Mucosa of gallbladder (tissue), 1 donor: ENCODE measurements at places on chromosomes 3 and 15. TPM values are rescaled to one million over a fixed set of nuclear protein-coding genes. Genes with fewer than 3 reads are reported as not detected.

DNA sequence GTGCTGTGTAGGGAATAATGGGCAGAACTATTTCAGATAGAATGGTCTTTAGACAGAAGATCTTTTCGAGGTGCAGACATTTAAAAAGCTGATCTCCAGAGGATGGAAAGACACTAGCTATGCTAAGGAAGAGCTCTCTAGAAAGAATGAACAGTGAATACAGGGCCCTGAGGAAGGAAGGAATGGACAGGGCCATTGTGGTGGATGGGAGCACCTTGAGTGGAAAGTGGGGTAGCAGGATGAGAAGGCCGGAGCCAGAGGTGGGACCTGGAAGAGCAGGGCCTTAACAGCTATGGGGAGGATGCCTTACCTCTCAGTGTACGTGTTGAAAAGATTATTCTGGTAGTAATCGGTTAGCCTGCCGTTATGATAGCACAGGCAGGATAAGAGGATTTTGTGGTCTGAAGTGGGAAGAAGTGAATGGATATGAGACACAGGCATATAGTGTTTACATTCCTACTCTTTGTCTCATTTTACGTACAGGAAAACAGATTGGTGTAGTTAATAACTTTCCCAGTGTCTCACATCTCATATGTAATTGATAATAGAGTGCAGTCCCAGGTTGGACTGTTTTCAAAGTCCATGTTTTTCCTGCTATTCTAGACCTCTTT is 172.4 kb downstream of the KLHL25 start:
- DNase-seq: no peak

The MYRIP gene
- total RNA-seq: 6.2 TPM

The DGKG gene
- total RNA-seq: 7.3 TPM

DNA sequence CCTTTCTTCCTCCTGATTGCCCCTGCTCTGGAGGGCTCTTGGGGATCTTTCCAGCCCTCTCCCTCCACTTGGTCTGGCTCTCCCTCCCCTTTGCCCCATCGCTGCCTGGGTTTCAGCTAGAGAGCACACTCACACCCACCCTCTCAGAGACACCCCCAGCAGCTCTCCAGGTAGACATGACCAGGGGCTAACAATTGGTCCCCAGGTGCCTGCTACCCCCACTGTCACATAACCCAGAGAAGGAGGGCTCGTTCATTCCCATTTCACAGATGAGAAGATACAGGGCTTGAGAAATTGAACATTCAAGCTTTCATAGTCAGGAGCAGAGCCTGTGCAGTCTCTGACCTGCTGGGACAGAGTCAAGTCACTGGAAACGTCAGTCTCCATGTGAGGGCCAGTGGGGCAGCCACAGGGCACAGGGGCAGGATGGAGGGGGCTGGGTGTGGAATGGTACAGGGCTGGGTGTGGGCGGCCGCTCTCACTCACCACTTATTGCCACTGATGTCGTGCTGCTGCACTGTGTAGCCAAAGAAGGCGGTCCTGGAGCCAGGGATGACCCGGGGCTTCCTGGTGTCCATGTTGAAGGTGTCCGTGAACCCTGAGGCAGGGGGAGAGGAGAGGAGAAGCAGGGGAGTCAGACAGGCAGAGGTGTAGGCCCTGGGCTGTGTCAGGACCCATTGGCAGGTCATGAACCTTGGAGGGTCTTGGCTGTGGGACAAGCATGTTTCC is 29.4 kb downstream of the ITGA11 start:
- no peak for DNase-seq

- no peak for DNase-seq
Measured at GRCh38 chr3:55607175-55607574, 120.1 kb upstream of the WNT5A start.

DNA sequence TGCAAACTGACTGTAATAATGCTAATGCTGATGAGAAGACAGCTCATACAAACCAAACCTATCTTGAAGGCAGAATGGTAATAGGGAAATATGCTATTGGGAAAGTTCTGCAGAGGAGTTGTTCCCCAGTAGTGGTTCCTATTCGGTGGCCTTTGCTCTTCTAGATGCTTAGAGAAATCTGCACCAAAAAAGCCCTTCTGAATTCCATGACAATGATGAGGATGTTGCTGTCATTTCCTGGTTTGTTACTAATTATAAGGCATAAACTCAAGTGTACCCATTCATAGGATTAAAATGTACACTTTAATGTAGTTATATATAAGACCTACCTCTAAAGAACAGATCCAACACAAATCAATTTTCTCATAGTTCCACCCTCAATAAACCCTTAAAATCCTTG is 30.1 kb downstream of the TOMM70 start:
- no peak for DNase-seq

- DNase-seq: no peak
Measured at GRCh38 chr15:59346951-59347350, 25.7 kb downstream of the MYO1E start.

DNA sequence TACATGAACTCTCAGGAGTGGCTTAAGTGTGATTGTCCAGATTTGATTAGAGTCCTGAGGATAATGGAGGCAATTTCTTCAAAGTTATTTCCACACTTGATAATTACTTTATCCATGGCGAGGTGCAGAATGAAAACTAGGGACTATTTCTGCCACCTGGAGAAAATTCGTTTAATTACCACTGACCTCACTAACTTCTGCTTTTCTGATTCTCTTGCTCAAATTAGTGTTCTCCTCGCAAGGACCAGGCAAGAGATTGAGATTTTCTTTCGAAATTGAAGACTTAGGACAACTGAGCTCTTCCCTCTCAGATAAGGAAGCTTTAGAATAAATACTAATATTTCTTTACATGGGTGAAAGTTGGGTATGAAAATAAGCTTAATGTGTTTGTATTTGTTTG is 135.2 kb downstream of the RYR3 start:
- DNase-seq: no peak

DNA sequence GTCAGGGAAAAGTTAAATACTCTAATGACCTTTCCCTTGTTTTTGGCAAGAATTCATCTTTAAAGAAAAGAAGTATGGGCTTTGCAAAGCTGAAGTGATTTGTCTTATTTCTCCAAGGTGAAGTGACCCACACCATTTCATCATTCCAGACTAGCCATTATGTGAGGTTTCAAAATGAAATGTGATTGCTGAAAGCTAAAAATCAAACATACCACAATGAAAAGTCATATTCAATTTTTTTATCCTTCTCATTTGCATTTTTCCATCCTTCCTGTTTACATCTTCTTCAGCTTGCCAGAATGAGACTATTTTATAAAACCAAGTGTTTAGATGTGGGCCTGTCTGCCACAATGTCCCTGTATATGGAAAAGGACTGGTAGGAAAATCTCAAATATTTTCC is 142.3 kb upstream of the STRIT1 start:
- no peak for DNase-seq

The RBP2 gene
- total RNA-seq: 12.2 TPM

The PLS1 gene
- total RNA-seq: 81.0 TPM

DNA sequence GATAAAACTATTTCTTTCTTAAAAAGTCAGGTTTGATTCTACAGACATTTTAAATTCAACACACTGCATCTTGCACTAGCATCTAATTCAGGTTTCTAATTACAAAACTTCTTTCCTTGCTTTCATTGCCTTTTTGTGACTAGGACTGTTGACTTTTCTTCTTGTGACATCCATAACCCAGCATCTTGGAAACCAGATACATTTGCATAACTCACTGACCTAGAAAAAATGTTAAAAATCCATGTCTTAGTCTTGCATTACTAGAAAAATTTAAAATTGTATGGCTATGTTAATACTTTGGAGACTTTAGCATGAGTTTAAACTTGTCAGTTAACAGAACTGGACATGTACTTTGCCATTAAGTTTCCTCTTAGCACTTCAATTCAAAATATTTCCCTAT is 72.7 kb downstream of the DTWD1 start:
- no peak for DNase-seq

The UACA gene
- 62.2 TPM for total RNA-seq

GRCh38 chr15:75952525-75952924 is 48.8 kb downstream of the FBXO22 start:
- DNase-seq: no peak

The IQCB1 gene
- total RNA-seq: 15.9 TPM

DNA sequence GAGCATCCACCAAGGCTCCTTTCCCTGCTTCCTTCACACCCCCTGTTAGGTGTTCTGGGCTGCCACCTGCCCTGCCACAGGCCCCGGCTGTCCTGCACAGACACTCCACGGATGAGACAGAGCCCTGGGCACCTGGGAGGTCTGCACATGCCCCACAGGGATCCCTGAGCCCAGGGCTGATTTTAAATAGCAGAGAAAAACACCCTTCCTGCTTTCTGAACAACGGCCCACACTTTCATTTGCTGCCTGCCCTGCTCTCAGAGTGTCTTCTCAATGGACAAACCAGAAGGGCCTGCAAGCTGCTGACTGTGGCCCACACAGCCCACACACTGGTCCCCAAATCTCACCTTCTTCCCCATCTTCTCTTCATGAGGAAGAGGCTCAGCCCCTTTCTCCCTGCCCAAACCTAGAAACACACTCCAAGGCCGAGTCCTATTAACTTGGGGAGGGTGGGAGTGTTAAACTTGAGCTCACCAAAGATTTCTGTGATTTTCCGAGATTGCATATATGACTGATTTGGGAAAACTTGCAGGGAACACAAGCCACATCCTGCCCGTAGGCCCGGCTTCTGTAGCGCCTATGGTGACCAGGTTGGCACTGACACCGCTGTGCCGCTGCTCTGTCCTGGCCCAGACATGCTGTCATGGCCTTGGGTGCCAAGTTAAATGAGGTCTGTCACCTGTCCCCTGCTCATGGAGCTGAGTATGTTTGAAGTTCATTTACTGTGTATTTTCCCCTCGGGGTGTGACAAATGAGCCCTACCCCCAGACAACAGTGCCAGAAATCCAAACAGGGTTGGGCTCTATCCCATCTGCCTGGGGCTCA is 47.2 kb upstream of the KLF13 start:
- DNase-seq: peak; percentile 9

GRCh38 chr3:128217702-128218547 is 64.6 kb downstream of the EEFSEC start:
- no peak for DNase-seq

- DNase-seq: no peak
Measured at GRCh38 chr15:59968314-59968713, 35.8 kb upstream of the FOXB1 start.

- DNase-seq: no peak
Measured at GRCh38 chr15:54424171-54424570, 445.9 kb downstream of the UNC13C start.

The ROBO1 gene
- 9.6 TPM for total RNA-seq

The DNAH1 gene
- total RNA-seq: 13.8 TPM

DNA sequence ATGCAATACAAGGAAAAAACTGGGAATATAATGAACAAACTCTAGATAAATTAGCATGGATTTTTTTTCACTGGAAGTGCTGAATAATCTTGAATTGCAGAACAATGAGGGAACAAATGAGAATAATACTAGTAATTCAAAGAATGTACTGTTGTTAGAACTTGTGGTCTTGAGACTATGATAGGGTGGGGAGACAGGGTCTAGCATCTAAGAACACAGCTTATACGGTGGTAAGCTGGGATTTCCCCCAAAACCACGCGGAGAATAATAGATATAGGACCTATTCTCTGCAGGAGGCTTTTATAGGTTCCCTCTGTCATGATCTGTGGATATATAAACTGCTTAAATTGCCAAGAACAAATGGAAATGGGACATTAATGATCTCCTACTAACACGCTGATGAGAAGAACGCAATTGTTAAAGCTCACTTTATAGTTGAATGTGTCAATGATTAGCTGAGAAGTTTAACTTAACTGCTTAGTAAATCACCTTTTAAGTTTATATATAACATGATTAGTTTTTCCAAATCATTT is 692.3 kb downstream of the ZPLD1 start:
- DNase-seq: no peak

The SAXO2 gene
- total RNA-seq: 12.3 TPM

GRCh38 chr3:163058031-163058854 is 1561.6 kb downstream of the OTOL1 start:
- DNase-seq: no peak

DNA sequence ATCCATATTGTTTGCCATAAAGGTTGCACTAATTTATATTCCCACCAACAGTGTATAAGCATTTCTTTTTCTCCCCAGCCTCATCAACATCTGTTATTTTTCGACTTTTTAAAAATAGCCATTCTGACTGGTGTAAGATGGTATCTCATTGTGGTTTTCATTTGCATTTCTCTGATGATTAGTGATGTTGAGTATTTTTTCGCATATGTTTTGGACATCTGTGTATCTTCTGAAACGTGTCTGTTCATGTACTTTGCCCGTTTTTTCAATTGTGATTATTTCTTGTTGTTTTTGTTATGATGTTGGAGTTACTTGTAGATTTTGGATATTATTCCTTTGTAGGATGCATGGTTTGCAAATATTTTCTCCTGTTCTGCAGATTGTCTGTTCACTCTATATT is 46.5 kb downstream of the TP63 start:
- DNase-seq: no peak

- DNase-seq: no peak
Measured at GRCh38 chr3:42830437-42831320, 21.4 kb downstream of the ACKR2 start.

The NKTR gene
- 55.5 TPM for total RNA-seq

DNA sequence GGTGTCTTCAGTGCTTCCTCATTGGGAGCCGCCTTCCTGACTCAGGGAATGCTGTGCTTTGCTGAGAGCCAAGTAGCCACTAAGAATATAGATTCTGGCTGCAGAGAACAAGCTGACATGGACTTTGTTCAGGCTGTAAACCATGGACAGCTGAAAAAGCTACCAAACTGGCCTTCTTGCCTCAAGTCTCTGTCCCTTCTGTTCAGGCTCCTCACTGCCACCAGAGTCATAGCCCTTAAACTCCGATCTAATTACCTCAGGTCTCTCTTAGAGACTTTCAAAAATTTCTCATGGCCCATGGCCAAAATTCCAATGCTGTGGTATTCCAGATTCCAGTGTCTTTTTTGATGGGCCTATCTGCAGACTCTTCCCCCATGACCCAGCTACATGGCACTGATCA is 19.4 kb upstream of the PTX3 start:
- no peak for DNase-seq

GRCh38 chr15:90884719-90885431 is 571 bp downstream of the FES start:
- DNase-seq: no peak

GRCh38 chr15:88302373-88302772 is 45.8 kb upstream of the NTRK3 start:
- DNase-seq: no peak

- DNase-seq: no peak
Measured at GRCh38 chr15:39230908-39231285, 350.0 kb upstream of the THBS1 start.

GRCh38 chr3:147395899-147396711 is 10.2 kb downstream of the ZIC4 start:
- no peak for DNase-seq

DNA sequence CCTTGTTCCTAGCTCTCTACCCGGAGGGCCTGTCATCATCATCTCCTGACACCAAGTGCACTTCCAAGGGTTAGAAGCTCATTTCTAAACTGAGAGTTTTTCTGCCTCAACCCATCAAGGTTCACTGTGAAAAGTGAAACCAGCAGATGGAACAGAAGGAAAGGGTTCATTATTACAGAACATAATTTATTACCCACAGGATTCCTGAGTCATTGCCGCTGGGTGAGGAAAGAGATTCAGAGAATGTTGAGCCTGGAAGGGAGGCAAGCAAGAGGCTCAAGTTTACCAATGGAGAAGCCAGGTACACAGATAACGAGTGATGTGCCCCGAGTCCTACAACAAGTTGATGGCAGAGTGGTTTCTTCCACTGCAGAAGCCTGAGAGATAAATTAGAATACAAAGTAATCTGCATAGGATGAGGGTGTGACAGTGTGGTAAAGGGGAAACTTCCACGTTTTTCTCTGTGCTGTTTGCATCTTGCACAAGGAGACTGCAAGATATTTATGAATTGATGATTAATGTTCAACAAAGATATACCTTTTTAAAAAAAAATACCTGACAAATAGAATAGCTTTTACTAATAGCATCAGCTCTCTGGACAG is 80.5 kb upstream of the SETMAR start:
- no peak for DNase-seq
